ENCODE measurements at places on chromosomes 5 and 9.

GRCh38 chr9:92501671-92502393 is 19.5 kb upstream of the ASPN start:
- DNase-seq = no peak

DNA sequence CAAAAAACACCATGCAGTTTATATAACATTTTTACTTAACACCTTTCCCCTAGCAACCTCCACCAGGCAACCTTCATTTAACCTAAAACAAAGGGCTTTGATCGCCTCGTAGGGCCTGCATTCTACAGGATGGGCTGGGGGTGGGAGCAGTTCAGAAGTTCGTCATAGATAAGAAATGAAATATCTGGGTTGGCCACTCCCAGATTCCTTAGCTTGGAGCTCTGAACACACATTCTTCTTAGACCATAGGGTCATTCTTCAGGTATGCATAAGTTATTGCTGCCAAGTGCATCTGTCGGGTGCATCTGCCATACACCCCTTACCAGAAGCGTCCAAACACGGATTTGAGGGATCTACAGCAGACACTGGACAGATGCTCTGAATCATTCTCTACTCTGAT is 4.3 kb upstream of the SLC22A5 start:
- DNase-seq = no peak

DNA sequence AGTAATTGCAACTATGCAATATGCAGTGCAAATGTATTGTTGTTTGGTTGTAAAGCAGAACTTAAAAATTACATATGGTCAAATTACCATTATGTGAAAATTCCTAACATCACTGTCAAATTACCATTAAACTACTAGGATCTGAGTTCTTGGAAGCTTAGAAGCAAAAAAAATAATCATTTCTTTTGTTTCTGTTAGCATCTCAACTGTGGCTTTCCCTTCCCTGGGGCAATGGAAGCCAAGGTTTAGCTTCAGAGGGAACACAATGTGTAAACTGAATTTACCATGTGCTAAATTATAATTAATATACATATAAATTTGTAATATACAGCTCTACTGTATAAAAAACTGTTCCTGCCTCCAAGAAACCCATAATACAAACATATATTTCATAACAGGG is 159.4 kb downstream of the GNAQ start:
- no peak for DNase-seq

GRCh38 chr9:76322810-76323209 is 71.4 kb downstream of the RFK start:
- DNase-seq = no peak
